ENCODE measurements at places on chromosomes 3 and 15.

DNA sequence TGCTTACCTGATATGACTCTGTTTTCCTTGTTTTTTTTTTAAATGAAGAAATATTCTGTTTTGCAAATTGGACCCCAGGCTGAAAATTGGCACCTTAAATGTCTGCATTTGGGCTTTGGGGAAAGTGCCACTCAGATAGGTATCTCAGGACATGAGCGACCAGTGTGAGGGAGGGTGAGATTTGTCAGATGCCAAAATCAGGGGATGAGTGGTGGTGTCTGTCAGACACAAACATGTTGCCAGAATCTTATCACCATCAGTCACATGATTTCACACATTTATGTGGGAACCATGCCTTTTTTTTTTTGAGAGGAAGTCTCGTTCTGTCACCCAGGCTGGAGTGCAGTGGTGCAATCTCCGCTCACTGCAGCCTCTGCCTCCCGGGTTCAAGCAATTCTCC is 75.6 kb upstream of the OSBPL11 start:
- DNase-seq: no peak

DNA sequence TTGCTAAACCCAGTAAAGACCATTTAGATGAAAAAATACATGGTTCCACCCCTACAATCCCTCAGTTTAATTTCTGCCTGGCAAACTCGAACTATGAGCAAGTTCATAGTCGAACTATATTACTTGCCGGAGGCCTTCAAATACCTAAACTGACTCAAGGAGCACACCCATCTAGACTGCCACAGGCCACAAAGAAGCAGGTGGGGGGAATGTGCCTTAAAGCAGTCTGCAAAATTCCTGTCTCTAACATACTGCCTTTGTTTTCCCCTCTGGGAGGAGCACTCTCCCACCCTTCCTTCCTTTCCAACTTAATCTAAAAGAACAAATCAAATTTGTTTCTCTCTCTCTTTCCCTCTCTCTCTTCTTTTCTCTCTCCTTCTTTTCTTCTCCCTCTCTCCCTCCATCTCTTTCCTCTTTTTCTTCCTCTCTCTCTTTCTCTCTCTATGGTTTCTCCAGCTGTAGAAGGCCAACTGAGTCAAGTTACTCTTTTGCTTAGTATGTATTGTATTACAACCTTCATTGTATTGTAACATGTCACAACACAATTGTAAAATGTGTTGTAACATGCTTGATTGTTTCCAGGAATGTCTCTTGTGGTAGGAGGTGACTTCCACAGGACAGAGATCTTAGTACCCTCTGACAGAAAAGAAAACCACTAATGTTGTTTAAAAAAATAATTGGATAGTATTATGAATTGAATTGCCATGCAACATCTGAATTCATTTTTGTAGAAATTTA is 496.3 kb downstream of the ROBO2 start:
- DNase-seq: no peak

DNA sequence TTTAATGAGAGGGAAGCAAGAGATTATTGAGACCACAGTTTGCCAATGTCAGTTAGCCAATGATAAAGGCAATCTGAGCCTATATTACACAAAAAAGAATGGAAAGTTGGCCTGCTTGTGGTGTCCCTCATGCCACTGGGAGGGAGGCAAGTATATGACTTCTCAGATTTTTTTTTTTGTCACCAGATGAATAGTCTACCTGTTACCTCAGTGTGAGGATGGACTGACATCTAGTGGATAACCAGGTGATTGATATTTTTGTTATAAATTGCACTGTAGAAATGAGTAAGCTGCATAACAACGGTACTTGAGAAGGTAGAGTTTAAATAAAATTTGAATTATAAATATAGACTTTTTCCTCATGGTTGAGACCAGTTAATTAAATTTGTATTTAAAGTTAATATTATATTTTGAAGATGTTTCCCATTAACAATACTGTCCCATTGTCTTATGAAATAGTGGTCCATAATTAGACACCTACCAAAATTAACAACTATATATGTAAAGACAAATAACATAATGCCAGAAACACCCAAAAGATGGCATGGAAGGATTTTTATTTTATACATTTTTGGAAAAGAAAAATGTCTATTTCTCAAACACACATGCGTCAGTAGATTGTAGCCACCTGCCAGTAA is 237.8 kb upstream of the GADL1 start:
- DNase-seq: no peak

DNA sequence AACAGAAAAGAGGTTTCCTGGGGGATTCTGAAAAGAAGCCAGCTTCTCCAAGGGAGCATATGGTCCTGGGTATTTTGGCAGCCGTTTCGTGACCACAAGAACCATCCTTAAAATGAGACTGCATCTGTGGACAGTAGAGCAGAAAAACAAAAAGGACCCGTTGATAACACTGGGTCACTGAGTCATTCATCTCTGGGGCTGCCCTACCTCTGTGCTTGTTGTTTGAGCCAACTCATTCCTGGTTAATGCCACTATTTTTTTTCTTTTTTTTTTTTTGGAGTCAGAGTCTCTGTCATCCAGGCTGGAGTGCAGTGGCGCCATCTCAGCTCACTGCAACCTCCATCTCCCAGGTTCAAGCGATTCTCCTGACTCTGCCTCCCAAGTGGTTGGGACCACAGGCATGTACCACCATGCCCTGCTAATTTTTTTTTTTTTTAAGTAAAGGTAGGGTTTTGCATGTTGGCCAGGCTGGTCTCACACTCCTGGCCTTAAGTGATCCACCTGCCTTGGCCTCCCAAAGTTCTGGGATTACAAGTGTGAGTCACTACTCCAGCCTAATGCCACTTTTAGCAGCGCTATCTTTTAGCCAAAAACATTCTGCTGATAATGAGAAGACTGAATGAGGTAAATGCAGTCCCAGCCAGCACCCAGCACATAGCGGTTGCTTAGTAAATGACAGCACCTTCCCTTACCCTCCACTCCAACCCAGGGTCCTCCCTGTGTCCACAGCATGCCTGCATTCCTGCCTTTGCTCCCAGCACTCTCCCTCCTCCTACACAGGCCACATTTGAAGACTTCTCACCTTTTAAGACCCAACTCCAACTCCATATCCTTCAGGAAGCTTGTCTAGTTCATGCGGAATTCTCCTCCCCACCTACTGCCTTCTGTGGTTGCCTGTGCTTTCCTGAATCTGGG is 9.1 kb upstream of the ISL2 start:
- DNase-seq: no peak

- no peak for DNase-seq
Measured at GRCh38 chr3:135118792-135119191, 323.7 kb downstream of the EPHB1 start.

DNA sequence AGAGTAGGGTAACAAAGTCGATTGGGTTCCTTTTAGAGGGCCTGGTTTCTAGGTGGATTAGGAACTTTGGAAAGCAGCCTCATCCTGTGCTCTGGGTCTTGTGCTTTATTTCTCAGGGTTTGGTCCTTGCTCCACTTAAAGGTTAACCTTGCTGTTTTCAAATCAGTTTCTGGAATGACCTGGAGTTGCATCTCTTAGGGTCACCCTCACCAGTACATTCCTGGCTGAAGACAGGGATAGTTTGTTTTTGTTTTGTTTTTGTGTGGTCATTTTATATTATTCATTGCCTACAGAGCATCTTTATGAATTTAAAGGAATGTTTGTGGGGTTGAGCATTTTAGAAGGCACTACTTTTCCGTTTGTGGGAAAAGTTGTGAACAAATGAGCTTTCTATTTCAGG is 45.5 kb upstream of the ZNF280D start:
- DNase-seq: no peak

- no peak for DNase-seq
Measured at GRCh38 chr3:77242371-77242770, 202.5 kb downstream of the ROBO2 start.

DNA sequence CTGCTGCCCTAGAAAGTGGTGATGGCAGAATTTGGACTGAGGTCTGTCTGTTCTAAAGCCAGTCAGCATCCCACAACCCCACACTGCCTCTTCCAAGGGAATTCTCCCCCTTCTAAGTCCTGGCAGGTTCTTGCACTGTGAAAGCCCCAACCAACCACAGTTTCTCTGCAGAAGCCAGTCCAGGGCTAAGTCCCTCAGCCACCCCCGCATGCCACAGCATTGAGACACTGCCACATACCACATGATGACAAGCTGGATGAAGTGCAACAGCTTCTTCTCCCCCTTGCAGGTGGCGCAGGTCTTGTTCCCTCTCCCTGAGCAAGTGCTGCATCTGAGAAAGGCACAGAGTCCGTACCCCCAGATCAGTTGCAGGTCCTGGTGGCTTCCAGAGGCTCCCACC is 18.6 kb downstream of the SSUH2 start:
- no peak for DNase-seq

- no peak for DNase-seq
Measured at GRCh38 chr3:49244581-49245205, 32.3 kb downstream of the C3orf62 start.

GRCh38 chr3:150830094-150830681 is 67.2 kb upstream of the SIAH2 start:
- no peak for DNase-seq

DNA sequence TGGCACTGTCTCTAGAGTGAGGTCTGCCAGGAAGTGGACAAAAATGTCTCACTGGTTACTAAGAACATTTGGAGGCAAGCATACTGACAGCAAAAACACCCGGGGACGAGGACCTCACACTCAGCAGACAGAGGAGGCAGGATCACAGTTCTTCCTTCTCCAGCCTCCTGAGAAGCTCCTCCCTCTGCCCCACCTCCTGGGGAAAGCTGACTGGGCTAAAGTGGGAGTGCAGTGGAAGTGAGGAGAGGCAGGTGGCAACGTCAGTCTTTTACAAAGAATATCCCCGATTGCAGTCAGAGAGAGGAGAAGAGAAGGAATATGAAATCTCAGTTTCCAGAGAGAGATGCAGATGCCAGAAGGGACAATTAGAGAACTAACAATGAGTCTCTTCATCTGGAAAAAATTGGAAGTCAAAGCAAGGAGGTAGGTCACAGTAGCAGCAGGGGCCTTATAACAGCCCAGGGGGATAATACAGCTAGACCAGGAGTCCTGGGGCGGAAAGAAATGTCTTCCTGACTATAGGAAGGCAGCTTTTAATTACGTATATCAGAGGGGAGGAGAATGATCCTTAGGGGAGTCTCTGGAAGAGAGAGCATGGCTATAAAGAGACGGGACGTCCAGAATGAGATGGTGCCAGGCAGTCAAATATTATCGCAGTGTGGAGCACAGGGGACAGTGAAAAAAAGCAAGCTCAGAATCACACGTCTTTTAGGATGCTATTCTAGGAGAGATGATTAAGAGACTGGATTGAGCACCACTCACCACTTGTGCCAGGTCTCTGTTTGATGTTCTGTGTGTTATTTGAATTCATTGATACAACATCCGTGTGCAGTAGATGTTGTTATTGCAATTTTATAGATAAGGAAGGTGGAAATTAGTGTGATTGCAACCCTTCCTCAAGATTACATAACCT is 47.2 kb downstream of the LEO1 start:
- DNase-seq: peak; percentile 12

GRCh38 chr15:81311752-81312464 is 12.0 kb downstream of the STARD5 start:
- DNase-seq: no peak

GRCh38 chr3:134136604-134137003 is 106.9 kb upstream of the SLCO2A1 start:
- no peak for DNase-seq

GRCh38 chr15:99435877-99436541 is 129.8 kb upstream of the MEF2A start:
- DNase-seq: no peak

- DNase-seq: no peak
Measured at GRCh38 chr3:138222942-138223287, 35.8 kb downstream of the ARMC8 start.

- DNase-seq: no peak
Measured at GRCh38 chr15:85763673-85764633, 30.8 kb downstream of the KLHL25 start.

DNA sequence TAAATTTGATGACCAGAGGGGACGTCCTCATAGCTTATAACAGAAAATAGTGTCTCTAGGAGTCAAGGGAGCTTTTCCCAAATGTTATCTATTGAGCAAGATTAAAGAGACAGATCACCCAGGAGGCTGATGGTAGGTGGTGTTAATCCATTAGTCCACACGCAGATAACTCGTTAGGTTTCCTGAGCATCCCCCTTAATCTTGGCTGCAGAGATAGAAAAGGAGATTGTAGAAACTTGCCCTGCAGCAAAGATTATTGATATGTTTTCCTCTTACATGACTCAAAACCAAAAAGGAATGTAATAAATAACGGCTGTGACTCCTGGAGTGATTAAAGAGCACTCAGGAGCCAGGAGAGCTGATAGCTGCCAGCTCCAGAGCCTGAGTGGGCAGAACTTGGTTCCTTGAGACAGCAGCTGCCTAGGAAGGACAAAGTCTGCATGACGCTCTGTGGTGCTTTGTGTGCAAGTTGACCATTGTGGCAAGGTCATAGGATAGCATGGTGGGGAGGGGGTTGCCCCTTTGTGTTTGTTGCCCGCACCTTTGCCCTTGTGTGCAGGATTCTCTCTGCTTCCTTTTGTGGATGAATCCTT is 234.8 kb downstream of the PTPRG start:
- no peak for DNase-seq

- no peak for DNase-seq
Measured at GRCh38 chr15:49196856-49197255, 26.8 kb downstream of the GALK2 start.

DNA sequence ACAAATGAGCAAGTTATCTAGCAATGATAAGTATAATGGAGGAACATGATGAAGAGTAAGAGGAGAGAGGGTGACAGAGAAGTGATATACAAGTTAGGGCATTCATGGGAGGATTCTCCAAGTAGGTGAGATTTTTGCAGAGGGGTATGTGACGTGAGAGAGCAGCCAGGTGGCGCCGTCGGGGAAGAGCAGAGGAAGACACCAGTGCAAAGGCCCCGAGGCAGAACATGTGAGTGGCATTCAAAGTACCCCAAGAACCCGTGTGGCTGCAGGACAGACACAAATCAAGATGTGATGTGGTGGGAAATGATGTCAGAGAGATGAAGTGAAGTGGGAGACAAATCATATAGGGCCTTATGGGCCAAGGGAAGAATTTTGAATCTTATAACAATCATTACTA is 81.8 kb upstream of the GRM7 start:
- DNase-seq: no peak

- no peak for DNase-seq
Measured at GRCh38 chr3:175951047-175951694, 1092.0 kb downstream of the NAALADL2 start.

DNA sequence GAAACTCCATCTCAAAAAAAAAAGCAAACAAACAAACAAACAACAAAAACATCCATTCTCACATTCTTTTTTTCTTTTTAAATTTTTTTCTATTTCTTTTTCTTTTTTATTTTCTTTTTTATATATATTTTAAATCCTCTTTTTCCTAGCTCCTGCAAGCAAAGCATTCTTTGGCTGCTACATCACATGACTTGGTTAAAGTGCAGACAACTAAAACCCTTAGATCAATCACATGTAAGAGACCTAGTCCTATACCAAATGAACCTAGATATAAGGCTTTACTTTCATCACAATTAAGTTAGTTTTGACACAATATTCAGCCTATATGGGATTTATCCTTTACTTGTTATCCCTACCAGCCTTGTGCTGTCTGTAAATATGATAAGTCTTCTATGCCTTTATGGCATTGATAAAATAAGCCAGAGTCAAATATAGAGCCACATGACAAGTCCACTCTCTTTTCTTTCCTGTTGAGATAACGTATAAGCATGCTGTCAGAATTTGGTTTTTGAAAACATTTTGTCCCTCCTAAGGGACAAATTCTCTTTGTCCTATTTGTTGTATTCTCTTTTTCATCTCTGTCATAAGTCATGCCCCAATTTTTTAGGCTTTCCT is 11.3 kb downstream of the UBR1 start:
- DNase-seq: no peak

Measured in nephron progenitor cell (in vitro differentiated cells).